ENCODE measurements at places on chromosomes 1 and 21.

DNA sequence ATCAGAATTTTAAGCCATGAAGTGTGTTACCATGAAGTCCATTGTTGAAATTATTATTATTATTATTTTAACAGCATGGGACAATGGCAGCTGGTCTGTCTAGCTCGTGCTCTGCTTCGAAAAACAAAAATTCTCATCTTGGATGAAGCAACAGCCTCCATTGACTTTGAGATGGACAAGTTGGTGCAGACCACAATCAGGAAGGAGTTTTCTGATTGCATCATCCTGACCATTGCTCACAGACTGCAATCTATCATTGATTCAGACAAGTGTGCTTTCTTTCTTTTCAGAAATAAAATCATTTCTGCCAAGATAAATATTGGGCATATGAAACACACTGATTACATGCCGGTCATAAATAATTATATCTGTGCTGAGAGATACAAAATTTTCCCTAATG lies 21.0 kb downstream of the HSPA13 start:
- DNase-seq = no peak

GRCh38 chr21:33368124-33368523 lies 35.1 kb upstream of the IFNGR2 start:
- no peak for DNase-seq

DNA sequence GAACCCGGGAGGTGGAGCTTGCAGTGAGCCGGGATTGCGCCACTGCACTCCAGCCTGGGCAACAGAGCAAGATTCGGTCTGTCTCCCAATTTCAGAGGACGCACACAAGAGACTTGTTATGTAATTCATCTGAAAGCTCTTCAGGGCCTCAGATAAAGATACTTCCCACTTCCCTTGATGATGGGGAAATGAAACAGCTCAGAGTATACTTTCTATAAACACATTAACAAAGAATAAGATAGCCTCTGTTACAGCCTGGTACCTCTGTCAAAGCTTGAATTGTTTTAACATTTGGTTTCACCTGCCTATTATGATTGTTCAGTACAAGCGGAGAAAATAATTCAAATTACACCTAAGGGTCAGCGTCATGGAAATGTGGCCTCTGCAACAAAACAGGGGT lies 622.9 kb upstream of the ADGRL4 start:
- no peak for DNase-seq

DNA sequence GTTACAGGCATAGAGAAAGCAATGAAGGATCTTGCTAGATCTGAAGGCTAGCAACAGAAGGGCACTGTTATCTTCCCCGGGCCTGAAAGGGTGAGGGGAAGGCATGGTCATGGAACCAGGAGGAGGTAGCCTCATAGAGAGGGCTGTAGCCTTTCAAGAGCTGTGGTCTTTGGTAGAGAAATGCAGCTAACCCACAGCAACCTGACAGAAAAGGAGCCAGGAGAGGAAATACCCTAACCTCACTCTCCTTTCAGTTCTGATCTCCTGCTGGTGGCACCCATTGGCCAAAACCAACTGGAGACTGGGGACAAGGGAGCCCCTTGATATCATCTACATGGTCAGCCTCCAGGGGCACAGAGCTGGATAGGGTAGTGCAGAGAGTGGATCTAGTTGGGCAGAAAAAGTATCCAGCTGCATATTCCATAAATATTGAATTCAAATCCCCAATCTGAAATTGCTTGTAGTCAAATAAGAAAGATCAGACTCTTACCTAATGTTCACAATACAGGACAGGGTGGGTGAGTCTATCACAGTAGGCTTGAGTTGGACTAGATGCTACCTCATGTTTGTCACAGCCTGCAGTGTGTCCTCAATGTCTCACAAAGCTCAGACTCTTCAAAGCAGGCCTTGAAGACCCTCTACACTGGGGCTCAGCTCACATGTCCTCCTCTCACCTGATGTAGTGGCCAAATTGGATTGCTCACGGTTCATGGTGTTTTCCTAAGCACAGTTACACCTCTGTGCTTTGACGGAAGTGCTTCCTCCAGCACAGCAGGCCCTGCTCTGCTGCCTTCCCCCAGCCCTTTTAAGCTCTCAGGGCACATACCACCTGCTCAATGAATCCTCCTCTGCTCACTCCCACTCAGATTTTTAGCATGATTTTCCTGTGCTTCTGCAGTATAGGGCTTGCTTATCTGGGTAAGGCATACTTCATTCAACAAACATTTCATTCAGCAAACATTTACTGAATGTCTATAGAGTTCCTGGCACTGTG lies 74.1 kb upstream of the JUN start:
- DNase-seq = no peak

GRCh38 chr1:109990302-109990653 lies 5.7 kb downstream of the AHCYL1 start:
- no peak for DNase-seq

DNA sequence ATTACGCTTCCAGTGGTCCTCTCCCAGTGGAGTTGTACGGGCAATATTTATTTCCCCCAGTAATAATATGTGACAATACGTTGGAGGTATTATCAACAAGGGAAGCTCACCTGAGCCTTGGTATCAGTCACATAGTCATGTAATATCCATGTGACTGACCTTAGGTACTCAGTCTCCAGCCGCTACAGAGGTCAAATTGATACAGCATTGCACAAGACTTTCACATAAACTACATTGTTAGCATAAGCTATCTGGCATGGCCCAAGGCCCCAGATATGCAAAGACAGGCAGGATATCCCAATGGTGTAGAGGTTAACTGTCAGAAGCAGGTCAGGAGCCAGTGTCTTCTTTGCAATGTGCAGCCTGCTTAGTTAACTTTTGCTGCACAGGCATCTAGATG lies 15.3 kb upstream of the CHIT1 start:
- DNase-seq = no peak

DNA sequence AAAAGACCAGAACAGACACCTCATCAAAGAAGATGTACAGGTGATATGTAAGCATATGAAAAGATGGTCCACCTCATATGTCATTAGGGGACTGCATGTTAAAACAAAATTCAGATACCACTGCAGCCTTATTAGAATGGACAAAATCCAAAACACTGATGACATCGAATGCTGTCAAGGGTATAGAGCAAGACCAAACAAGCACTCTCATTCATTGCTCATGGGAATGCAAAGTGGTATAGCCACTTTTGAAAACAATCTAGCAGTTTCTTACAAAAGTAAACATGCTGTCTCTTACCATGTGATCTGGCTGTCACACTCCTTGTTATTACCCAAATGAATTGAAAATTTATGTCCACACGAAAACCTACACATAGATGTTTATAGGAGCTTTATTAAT lies 426.6 kb upstream of the ESRRG start:
- no peak for DNase-seq

GRCh38 chr1:152735648-152736047 lies 22.2 kb upstream of the KPRP start:
- DNase-seq = no peak

DNA sequence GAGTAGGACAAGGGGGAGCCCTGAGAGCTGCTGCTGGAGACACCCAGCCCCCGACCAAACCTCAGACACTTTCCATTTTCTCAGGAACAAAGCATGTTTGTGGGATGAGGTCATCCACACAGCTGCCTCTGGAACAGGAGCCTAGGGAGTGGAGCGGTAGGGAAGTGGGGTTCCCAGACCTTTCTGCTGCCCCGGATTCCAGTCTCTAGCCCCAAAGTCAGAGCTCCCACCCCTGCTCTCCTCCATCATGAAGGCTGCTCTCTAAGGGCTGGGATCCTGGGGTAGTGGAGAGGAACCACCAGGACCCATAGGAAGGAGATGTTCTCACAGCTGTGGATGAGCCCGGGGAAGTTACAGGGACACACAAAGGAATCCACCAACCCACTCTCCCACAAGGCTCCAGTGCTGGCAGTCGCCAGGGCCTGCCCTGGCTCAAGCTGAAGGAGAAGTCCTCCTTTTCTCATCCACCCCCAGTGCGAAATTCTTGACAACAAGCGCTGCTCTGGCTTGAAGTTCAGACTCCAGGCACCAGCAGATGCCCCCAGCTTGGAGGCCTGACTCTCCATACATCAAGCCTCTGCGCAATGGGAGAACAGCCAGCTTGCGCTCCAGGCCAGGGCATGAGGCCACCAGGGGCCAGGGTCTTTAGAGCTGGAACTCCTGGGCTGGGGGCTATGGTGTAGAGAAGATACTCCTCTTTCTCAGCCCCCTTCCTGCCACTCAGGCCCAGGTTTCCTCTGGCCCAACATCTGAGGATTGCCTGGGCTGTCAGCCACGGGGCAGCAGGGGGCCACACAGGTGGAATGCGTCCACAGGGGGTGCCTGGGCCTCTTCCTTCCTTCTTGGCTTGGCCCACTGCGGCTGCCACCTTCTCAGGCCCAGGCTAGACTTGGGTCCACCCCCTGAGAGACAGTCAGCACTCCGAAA lies 4.5 kb downstream of the FHL3 start:
- no peak for DNase-seq

- no peak for DNase-seq
Measured at GRCh38 chr1:226646026-226646869, 92.8 kb downstream of the ITPKB start.

- DNase-seq = no peak
Measured at GRCh38 chr1:203512848-203513584, 19.1 kb downstream of the OPTC start.

- DNase-seq = no peak
Measured at GRCh38 chr1:2451741-2452140, 24.3 kb upstream of the PLCH2 start.

- DNase-seq = no peak
Measured at GRCh38 chr1:162690672-162691434, 58.6 kb downstream of the DDR2 start.

GRCh38 chr21:46317710-46318463 lies 5.8 kb downstream of the C21orf58 start:
- no peak for DNase-seq

DNA sequence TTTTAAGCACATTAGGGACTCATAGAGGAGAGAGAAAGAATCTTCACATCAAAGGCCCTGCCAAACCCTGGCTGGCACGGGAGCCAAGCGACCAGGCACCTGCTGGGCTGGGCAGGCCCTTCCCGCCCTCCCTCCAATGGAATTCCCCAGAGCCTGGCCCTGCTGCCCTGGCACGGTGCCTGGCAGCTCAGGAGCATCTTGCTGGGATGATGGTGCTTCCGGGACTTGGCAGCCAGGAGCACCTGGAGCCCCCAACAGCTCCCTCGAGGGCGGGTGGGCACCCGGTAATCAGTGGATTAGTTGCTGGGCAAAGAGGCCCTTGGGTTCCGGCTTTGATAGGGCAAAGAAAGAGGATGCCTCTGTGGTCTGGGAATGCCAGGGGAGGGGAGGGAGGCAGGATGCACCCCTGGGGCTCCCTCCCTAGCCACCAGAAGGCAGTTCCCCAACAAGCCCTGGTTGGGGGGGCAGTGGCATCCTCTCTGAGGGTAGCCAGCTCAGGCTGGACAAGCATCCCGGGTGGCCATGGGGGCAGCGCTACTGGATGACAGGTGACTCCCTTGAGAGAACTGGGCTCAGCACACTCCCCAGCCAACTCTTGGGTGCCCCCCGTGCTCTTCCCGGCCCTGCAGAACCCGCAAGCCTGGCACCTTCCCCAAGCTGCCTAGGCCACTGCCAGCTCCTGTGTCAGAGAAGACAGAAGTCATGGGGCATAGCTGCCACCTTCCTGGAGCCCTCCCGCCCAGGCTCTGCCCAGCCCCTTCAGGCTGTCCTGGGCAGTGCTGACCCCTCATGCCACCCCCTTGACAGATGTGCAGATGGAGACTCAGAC lies 26.4 kb downstream of the KRTAP10-1 start:
- DNase-seq = no peak

DNA sequence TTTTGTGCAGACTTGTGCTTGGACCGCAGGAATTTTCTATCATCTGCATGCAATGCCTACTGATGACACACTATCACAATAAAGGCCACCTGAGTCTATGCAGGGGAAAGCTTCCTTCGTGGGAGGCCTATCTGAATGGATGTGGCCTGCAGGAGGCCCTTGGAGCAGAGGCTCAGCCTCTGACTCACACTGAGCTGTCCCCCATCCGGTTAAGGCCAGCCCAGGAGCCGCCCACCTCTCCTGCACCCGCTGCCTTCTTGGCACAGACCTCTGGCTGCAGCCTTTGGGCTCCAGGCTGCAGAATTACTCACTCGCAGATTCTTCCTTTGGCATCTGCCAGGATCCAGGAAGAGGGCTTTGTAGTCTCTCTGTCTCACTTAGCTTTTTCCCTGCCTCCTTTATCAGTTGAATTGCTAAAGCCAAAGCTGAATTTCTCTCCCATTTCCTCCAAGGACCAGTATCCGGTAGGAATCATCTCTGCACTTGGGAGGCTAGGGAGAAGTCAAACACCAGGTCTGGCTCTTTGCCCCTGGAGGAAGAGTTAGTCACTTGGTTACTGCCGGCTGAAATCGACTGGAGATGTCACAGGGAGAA lies 65.1 kb upstream of the JUN start:
- DNase-seq = no peak

Measured in effector CD8-positive, alpha-beta T cell (primary cell).